Brain microvascular endothelial cell (primary cell): ENCODE measurements at places on chromosomes 7 and 10.
A peak's percentile ranks its signal among the peaks of the same experiment; 100 is the strongest.

GRCh38 chr10:70748801-70749573, 36.2 kb downstream of the TBATA start:
- no peak for DNase-seq

- no peak for DNase-seq
These were observed 77.4 kb downstream of the LRMDA start for GRCh38 chr10:75508814-75509306.

- peak; percentile 15 for DNase-seq
These were observed 128.2 kb upstream of the CHST15 start for GRCh38 chr10:124221356-124222317.

GRCh38 chr7:104851268-104851667, 162.7 kb upstream of the KMT2E start:
- DNase-seq = no peak

GRCh38 chr7:3705258-3705657, 404.2 kb downstream of the SDK1 start:
- DNase-seq = no peak

- peak; percentile 44 for DNase-seq
These were observed 99.6 kb downstream of the C10orf90 start for GRCh38 chr10:126570621-126571602.

DNA sequence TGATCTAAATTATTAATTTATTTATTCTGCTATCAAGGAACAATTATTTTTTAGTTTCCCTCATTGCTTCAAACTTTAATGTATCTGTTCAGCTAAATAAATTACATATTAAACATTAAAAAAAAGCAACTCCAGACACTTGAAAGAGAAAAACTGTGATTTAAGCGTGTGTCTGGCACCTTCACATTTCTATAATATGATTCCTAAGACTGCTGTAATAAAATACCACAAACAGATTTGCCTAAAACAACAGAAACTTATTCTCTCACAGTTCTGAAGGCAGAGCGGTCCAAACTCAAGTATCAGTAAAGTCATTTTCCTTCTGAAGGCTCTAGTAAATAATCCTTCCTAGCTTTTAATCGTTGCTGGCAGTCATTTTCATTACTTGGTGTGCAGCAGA, 580.4 kb upstream of the KCND2 start:
- no peak for DNase-seq

GRCh38 chr10:83050815-83051214, 1088.5 kb upstream of the GHITM start:
- no peak for DNase-seq

GRCh38 chr10:113059371-113059780, 109.3 kb downstream of the TCF7L2 start:
- DNase-seq = no peak

DNA sequence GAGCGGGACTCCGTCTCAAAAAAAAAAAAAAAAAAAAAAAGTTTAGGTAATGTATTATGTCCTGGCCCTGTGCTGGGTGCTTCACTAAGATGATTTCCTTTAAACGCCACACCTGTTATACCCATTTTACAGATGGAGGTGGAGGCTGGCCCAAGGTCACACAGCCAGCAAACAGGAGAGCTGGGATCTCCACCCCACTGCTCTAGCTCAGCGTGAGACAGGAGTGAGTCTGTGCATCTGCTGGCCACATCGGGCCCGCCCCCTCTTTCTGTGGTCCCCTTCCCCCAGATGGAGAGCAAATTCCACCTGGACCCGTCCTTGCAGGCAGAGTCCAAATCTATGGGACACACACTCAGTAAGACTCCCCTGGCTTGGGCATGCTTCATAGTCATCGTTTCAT, 51.0 kb downstream of the LHPP start:
- no peak for DNase-seq

GRCh38 chr10:70164163-70164562, 6.2 kb downstream of the SAR1A start:
- DNase-seq = no peak

DNA sequence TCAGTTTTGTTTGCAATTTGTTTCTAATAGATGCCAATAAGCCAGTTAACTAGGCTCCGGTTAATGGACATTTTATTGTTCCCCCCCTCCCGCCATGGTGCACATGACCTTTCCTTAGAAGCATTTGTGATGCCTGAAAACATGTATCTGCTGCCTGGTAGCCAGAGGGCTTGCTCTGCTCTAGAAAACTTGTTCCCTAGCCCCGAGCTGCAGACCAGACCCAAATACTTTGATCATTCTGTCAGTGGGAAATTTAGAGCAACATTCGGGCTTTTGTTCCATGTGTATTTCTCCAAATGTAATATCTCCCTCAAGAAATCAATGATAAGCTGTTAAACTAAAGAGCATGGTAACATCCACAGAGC, 104.7 kb downstream of the EVX1 start:
- no peak for DNase-seq

GRCh38 chr7:910441-910861, 34.1 kb downstream of the GET4 start:
- DNase-seq = no peak

GRCh38 chr7:137771273-137771672, 75.5 kb downstream of the DGKI start:
- DNase-seq = no peak

DNA sequence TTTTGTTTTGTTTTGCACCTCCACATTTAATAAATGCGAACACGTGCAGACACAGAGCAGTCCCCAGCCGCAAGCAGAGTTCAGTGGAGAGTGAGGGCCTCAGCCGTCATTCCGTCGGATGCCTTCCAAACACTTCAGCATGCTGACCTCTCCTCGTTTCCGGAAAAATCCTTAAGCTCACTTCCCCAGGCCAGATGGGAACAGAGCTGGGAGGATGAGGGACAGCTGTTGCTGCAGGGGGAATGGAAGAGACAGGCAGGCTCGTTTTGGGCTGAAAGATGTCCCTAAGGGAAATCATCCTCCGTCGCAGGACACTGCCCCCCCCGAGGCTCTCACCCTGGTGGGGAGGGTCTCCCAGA, 17.2 kb upstream of the FGFR2 start:
- DNase-seq = no peak

- no peak for DNase-seq
These were observed 151.5 kb downstream of the FRMD4A start for GRCh38 chr10:14179251-14179650.

GRCh38 chr7:119935418-119936025, 337.5 kb upstream of the KCND2 start:
- DNase-seq = no peak

DNA sequence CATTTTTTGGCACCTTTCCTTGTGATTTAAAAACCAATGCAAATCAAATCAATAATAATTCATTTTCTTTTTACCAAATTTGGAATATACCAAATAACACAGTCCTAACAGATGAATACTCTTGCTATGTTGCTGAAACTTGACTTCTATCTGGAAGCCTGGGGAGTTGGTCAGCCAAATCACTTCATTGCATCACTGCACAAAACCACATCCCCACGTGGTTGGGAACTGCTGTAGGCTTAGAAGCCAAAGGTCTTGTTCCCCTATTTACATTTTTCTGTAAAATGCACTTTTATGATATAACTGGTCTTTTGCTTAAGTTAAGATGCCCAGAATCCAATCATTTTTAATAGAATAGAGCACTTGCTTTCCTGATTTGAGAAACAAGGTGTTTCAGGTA, 15.2 kb downstream of the GPR85 start:
- DNase-seq = no peak

- DNase-seq = no peak
These were observed 20.5 kb downstream of the TRIL start for GRCh38 chr7:28937619-28938018.

- DNase-seq = no peak
These were observed 134.6 kb downstream of the GRM3 start for GRCh38 chr7:86778271-86778670.

DNA sequence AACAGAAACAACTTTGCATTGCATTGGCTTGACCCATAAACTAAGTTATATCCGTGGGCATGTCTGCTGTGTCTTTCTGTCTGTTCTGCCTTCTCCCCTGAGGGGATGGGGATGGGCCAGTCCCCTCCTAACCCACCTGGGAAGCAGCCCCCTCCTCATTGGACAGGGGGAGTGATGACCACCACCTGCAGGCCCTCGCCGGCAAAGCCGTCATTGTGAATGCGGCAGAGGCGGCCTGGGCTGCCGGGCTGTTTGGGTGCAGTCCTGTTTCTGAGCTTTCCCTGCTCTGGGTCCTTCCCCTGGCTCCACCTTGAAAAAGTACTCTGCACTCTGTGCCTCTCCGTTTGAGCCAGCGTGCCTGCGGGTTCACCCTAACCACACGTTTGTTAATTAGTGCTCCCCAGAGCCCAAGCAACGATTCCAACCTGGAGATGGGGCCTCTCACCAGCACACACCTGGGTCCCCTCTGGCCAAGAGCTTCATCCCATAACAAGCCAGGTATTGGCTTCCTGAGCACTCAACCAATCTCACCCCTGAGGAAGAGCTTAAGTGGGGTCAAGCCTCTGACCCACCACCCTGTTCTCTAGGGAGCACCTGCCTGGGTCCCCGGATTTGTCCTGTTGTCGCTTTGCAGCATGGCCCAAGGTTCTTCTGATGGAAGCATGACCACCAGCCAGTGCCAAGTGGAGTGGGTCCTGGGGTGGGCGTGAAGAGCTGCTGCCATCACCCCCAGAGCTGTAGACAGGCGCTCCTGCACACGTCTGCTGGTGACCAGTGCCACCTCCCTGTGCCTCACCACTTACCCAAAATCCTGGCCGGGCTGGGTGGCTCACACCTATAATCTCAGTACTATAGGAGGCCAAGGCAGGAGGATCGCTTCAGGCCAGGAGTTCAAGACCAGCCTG, 39.4 kb upstream of the ZMIZ2 start:
- DNase-seq = no peak

- DNase-seq = peak; percentile 17
These were observed 568.8 kb upstream of the PCDH15 start for GRCh38 chr10:55369670-55370420.

DNA sequence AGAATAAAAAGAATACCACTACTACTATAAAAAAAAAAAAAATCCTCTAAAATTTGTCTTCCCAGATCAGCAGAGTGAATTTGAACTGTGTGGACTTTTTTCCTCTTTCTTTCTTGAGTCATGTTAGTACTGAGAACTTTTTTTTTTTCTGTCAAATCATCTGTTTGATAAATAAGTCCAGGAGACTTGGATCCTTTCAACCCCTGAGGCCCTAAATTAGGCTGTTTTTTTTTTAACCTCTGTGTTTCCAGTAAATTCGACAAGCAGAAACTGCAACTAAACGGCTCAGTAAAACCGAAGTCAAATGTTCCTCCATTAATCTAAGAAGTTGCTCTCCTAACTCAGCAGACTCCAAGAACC, 2.7 kb downstream of the MAP3K8 start:
- no peak for DNase-seq

- DNase-seq = peak; percentile 50
These were observed 23.5 kb downstream of the WDFY4 start for GRCh38 chr10:48708144-48708543.

DNA sequence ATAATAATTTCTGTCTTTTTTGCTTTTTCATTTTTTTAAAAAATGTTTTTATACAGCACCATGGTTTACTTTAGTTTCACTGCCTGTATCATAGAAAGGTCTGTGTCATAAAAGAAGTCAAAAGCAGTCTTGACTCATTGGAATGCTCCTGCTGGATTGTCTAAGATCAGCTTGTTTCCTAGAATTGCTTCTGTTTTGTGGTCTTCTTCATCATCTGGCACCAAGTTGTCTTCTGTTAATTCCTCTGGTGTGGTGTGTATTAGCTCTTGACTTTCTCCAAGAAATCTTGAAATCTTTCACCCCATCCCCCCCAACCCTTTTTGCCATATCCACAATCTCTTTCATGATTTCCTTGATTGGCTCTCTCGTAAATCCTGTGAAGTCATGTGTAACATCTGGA, 250.3 kb upstream of the CXCL12 start:
- DNase-seq = no peak

DNA sequence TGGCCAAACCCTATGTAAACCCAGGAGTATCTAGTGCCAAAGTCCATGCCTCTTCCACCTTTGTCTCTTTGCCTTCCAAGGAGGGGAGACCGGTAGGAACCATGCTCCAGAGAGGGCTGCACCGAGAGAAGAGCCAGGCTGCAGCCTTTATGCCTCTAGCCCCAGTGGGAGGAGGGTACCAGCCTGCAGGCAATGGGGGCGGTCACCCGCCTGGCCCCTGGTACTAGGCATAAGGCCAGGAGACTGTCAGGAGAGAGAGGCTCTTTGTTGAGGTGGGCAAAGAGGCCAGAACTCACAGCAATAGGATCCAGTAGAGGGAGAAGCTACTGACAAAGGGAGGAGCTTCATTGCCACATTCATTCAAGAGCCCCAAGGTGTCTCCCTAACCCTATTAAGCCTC, 146.6 kb upstream of the PDE1C start:
- DNase-seq = no peak

GRCh38 chr10:117830205-117830604, 216.5 kb downstream of the RAB11FIP2 start:
- DNase-seq = no peak

- DNase-seq = no peak
These were observed 33.9 kb downstream of the SPDYE17 start for GRCh38 chr7:76998285-76998589.

DNA sequence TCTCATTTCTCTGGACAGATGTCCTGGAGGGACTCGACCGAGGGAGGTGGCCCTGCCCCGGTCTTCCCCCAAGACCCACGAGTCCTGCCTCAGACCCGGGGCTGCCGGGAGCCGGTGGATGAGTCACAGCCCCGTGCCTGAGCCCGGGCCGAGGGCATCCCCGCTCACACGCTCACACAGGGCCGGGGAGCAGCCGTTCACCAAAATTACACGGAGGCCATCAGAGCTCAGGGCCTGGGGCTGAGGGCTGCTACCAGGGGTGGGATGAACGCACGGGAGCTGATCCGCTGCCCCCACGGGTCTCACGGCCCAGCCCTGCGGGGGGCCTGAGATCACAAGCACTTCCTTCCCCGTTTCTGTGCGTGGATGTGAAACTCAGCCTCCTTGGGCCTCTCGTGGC, 17.5 kb downstream of the FAM20C start:
- DNase-seq = no peak

- DNase-seq = no peak
These were observed 13.6 kb downstream of the NKX1-2 start for GRCh38 chr10:124436191-124436638.

DNA sequence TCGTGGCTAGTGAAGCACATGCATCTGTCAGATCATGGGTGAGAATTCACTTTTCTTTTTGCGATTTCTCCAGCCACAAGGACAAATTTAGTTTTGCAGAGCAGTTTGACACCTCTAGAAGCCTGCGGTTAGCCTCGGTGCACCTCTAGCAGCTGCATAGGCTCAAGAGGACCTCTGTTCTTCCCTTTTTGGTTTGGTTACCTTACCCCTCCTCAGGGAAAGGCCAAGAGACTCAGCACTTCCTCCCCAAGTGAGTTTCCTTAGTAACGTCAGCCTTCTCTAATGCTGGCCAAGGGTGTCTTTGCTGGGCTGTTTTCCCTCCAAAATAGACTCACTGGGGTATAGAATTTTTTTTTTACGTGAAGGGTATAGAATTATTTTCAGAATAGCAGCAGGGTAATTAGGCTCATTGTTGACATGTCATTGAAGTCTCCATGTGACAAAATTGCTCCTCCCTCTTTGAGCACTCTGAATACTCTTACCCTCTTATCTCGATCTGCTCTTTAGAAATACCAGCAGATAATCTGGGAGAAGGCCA, 97.8 kb downstream of the AUTS2 start:
- DNase-seq = no peak
